Ecto neural progenitor cell (in vitro differentiated cells): ENCODE measurements at places on chromosomes 4 and X.

DNA sequence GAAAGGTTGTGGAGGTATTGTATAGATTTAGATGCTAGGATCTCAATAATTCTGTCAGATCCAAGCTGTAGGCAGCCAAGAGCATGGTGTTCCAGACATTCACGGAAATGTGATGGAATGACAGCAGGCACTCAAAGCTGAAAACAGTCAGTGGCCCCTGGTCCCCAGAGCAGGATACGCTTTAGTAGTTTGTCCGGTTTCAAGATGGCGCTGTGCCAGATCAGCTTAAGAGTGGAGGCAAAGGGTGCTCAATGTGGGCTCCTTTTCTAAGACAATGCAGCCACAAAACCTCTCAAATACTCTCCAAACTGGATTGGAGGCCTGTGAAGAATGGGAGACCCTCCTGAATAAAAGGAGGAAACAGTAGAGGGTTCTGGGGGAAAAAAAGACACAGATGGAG lies 291.2 kb upstream of the HS3ST1 start:
- no peak for DNase-seq

DNA sequence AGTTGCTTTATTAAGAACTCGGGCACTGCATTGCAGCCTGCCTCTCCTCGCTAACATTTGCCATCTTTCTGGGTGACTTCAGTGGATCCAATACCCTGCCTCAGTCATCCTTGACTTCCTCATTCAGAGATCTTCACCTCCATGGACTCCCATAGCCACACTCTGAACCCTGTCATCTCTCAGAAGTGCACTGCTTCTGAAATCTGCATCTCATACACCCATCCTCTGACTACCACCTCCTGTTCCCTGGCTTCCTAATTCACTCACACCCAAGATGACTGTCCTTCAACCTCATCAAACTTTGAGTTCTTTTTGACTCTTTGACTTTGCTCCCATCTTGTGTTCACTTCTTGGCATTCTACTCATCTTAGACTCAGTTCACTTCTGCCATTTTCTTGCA lies 25.3 kb upstream of the CYBB start:
- no peak for DNase-seq

DNA sequence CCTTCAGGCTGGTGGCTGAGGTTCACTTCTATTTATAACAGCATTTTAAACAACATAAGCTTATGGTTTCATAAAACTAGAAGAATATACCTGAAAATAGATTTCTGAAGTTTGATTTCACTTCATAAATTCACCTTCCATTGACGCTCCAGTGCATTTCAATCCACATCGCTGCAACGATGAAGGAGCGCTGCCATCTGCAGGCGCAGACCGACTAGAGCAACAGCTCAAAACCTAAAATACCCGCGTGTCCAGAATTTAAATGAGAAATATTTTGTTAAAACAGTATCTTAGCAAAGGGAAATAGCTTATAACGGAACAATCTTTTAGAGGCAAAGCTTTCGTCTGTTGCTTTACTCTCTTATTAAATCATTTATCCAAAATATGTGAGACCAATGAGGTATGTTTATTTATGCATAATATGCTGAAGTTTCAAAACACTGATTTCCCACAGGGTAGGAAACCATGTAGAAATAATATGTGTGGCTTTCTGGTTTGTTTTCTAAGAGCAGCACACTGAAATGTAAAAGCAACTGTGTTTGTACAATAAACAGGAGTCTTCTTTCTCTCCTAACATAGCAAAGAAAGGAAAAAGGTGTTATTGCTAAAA lies 816.4 kb upstream of the FRG1 start:
- DNase-seq, result no peak

DNA sequence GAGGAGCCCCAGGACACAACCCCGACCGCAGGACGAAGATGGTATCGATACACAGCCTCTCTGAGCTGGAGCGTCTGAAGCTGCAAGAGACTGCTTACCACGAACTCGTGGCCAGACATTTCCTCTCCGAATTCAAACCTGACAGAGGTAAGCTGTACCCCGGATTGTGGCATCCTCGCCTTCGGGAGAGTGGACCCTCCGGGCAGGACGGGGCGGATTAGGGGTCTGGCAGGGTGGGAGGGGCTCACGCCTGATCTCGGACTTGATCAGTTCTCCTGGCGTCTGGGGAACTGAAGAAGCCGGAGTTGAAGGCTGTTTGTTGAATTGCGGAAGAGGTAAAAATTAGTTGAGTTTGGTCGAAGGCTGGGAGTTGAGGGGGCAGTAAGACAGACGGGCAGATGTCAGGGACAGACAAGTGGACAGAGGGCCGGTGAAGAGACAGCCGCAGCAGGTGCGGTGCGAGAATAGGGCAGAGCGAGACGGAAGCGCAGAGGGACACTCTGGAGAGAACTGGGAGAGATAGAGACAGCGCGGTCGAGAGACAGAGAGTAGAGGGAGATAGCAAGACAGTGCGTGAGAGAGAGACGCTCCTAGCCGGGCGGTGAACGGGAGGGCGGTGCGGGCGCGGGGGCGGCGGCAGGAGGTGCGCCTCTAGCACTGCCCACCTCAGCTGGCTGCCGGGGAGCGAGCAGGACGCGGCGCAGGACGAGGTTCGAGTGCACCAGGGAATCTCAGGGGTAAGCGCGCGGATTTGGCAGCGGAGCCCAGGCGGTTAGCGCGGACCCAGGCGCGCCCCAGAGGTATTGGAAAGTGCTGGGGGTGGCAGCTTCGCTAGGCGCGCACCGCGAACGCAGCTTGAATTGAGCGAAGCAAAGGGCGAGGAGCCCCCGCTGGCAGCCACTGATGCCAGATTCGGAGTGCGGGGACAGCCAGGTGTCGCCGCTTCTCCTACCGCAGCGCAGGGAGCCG lies 23.9 kb downstream of the ARHGAP36 start:
- DNase-seq, result no peak

- DNase-seq, result no peak
These were observed 132.8 kb downstream of the ARHGEF9 start for GRCh38 chrX:63652086-63652765.

GRCh38 chr4:73743795-73744194 lies 3.4 kb downstream of the CXCL8 start:
- no peak for DNase-seq

DNA sequence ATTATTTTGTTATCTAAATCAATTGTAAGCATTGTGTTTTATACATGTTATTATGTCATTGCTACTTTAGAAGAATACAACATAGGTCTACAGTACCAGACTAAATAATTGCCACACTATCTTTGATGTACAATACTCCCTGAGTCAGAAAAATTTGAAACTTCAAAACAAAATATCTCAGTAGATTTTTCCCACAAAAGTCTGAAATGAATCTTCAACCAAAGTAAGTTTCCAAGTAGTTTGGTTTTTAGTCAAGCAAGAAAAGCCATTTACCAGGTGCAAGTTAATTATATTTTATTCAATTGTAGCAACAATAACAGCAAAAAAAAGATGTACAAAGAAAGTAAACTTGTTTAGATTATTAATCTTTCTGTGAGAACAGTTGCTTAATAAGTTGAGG lies 11.4 kb upstream of the PARM1 start:
- no peak for DNase-seq

DNA sequence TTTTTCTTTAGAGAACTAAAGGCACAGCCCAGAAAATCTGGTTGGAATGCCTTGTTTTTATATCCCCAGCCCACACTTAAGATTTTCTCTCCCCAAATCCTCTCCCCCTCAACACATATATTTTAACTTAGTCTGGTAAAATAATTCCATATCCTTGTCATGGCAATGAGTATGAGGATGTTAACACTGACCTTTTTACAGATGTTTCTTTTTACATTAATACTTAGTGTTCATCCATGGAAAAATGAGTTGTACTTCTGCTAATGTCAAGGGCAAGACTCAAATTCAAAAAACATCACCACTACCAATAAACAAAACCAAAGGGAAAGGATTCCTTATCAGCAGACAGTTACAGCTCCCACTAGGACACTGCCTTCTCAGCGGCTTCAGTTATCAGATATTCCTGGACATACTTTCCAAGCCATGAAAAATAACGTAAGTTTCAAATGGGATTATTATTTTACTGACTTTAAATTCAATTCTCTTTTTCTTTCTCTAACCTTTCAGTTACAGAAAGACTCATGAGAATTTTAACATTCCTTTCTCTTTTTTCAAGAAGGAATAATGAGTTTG lies 83.3 kb downstream of the RASL11B start:
- DNase-seq, result no peak

DNA sequence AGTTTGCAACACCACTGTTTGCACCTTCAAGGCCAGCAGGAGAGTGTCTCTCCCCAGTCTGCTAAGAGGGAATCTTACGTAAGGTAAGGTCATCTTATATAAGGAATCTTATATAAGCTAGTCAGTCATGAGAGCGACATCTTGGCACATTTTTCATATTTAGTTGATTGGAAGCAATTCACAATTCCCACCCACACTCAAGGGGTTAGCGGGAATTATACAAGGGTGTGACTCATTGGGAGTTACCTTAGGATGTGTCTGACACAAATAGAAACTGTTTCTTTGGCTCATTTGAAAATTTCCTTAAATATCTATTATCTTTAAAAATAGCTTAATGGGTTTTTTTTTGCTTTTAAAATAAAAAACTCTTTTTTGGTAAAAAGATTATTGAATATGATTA lies 62.1 kb upstream of the GRPR start:
- DNase-seq, result no peak
